Breast epithelium (tissue), 4 donors: ENCODE measurements at places on chromosomes 7 and 10.

GRCh38 chr7:132386201-132386681, 190.0 kb downstream of the PLXNA4 start:
- no peak for DNase-seq

- no peak for DNase-seq
Observed at GRCh38 chr7:26171601-26172000, 19.6 kb downstream of the NFE2L3 start.

GRCh38 chr7:125033506-125033905, 103.9 kb upstream of the POT1 start:
- no peak for DNase-seq

GRCh38 chr7:121547544-121548092, 151.5 kb upstream of the FAM3C start:
- DNase-seq: no peak

DNA sequence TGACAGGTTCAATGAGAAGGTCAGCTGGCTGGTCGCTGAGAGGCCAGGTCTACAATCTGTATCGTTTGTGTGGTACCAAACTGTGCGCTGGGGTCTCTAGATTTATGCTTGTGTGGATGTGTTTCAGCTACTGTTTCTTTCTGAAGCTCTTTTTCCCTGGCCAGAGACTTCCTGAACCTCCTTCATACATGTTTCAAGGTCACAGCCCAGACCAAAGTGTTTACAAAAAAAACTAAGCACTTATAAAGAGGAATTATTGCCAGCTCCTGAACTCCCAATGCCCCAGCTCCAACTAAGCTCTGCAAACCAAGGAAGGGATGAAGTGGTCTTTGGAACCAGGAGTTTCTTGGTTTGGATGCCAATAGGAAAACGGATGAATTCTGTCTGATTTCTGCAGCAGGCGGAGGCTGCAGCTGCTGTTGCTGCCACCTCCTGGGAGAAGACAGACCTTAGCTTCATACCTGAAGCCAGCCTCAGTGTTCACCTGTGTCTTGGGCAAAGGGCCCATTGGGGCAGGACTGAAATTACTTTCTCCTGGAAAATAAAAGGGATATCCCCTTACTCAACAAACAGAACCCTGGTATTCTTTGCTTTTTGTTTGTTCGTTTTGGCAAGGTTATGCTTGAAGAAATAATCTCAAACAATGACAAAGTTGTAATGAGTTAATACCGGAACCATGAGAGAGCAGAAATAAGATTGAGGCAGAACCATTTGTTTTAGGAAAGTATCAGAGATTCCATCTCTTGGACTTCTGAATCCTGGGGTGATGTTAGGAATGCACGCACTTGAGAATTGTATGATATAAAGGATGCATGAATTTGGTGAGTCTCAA, 24.6 kb upstream of the MKLN1 start:
- no peak for DNase-seq

- no peak for DNase-seq
Observed at GRCh38 chr10:22505911-22506685, 160.8 kb downstream of the SPAG6 start.

GRCh38 chr10:60917331-60918280, 26.4 kb downstream of the RHOBTB1 start:
- DNase-seq: no peak
